ENCODE measurements at places on chromosomes 2 and 18. TPM values are rescaled to one million over a fixed set of nuclear protein-coding genes. Genes with fewer than 3 reads are reported as not detected.

GRCh38 chr2:86791573-86791972 lies 860 bp upstream of the CD8A start:
- no peak for DNase-seq

- DNase-seq = no peak
Observed at GRCh38 chr2:101806701-101807100, 109.2 kb downstream of the MAP4K4 start.

GRCh38 chr2:95380280-95380679 lies 22.2 kb upstream of the FAHD2A start:
- DNase-seq = no peak

The TMEM37 gene
- 28.5 TPM for polyA plus RNA-seq

The FZD7 gene
- 42.4 TPM for polyA plus RNA-seq

- no peak for DNase-seq
Observed at GRCh38 chr18:44564922-44565321, 115.8 kb upstream of the SETBP1 start.

The EMILIN2 gene
- polyA plus RNA-seq = 12.0 TPM

The LYPD1 gene
- polyA plus RNA-seq = 1.2 TPM

The CD8B2 gene
- polyA plus RNA-seq = 0.28 TPM
